ENCODE measurements at places on chromosomes 2 and 18.

GRCh38 chr18:74396171-74397169, 60.6 kb downstream of the DIPK1C start:
- DNase-seq, result no peak

GRCh38 chr18:35408843-35409261, 31.7 kb upstream of the ZNF396 start:
- DNase-seq, result no peak

GRCh38 chr2:202717598-202718310, 83.0 kb downstream of the FAM117B start:
- DNase-seq, result no peak

DNA sequence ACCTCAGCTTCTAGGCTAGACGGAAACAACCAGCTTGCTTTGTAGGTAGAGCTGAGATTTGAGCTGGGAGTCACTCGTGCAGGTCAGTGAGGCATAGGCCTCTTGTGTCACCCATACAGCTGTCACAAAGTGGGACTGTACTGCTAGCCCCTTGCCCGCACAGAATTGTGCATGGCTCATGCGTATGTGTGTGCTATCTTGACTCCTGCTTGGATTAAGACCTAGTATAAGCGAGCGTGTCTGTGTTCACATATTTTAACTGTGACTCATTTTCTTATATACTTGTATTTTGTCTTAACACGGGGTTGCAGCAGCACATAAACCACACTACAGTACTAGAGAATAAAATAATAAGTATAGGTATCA, 20.1 kb downstream of the CEP68 start:
- no peak for DNase-seq

- DNase-seq, result no peak
These were observed 153.3 kb downstream of the RAPGEF4 start for GRCh38 chr2:172888714-172889669.

DNA sequence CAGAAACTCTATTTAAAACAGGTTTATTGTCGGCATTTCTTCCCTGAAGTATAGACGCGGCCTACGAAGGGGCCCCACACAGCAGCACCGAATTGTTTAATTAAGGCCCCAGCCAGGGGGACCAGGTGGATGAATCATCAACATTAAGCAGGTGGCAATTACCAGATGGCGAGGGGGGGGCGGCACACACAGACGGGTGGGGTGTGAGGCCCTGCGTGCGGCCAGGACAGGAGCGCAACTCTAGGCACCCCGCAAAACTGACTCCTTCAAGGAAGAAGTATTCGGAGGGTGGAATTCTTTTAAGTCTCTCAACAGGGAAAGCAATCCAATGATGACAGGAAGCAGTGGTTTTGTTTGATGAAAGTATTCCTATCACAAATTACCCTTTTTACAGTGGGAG, 830.4 kb downstream of the GALR1 start:
- DNase-seq, result no peak

DNA sequence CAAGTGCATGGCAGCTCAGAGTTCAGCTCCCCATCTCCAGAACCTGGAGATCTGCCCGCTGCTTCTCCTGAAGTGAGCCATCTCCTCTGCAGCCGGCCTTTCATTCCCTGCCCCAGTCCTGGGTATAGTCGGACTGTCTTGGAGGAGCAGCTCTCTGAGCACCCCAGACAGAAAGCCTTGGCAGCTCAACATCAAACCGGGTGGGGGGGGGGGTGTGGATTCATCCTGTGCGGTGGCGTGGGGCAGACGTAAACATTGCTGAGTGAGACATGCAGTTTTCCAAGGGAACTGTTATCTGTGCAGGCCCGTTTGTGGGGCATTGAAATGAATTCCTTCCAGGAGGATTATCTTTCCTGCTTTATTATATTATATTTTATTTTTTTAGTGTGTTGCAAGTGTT, 125.9 kb upstream of the MYCN start:
- DNase-seq, result no peak

DNA sequence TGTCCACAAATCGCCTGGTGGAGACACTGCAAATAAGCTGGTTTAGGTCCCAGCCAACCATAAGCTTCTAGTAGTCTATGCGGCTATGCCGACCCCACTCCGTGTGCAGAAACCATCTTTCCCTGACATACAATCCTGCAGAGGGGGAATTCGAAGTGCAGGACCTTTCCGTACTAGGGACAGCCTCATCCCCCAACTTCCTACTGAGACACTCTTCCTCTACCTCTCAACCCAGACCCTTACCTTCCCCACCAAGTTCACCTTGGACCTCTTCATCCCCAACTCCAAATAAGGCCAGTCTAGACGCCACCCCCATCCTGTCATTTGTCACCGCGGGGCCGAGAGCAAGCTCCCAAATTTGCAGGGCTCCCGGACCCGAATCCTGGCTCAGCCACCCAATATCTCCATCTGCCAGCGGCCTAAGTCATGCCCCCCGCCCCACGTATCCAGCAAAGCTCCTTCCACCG, 496 bp downstream of the SUCLG1 start:
- peak; percentile 2 for DNase-seq

DNA sequence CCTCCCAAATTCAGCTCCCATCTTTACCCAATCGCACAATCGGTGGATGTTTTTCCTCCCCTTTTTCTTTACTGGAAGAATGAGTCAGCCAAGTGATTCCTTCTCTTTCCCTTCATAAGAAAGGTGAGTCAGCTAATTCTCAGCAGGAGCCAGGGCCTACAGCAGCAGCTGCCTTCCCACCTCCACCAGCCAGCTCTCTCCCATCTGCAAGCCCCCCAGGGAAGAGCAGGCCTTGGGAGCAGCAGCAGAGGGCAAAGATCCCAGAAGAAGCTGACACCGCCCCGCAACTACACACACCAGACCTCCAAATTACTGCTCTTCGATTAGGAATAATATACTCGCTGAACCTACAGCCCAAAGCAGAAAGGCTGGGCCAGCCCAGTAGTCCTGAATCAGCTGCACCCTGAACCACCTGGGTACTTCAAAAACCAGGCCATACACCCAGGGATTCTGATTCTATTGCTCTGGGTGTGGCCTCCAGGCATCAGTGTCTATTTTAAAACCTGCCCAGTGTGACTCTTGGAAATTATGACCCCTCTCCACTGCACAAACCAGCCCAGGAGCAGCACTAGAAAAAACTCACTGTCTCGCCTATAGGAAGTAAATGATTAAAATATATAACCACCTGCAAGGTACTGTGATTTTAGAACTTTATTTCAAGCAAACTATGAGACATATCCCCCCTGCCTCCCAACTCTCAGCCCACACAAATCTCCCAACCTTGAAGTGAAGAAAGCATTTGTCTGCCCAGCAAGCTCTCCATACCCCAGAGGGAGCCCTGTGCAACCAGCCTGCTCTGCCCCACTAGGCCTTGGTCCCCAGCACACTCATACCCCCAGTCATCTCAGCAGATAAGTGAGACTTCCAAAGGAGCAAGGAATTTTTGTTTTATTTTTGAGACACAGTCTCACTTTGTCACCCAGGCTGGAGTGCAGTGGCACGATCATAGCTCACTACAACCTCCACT, 7.3 kb downstream of the SFXN5 start:
- DNase-seq, result no peak

- DNase-seq, result no peak
These were observed 200.5 kb downstream of the ACKR3 start for GRCh38 chr2:236769981-236770671.

- DNase-seq, result no peak
These were observed 8.6 kb downstream of the EPAS1 start for GRCh38 chr2:46305767-46306166.

- DNase-seq, result no peak
These were observed 23.3 kb downstream of the SPTBN1 start for GRCh38 chr2:54479424-54479823.

DNA sequence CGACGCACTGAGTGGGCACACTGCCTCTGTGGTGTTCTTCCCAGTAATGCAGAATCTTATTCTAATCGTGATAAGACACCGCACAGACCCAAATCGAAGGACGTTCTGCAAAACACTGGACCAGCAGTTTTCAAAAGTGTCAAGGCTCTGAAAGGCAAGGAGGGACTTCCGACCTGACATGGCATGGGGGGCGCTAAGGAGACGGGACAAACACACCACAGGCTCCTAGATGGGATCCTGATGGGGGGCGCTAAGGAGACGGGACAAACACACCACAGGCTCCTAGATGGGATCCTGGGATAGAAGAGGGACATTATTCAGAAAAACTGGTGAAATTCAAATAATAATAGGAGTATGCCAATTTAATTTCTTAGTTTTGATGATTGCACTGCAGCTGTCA, 191.4 kb downstream of the LDLRAD4 start:
- no peak for DNase-seq

GRCh38 chr2:191382801-191383200, 137.6 kb downstream of the MYO1B start:
- no peak for DNase-seq

DNA sequence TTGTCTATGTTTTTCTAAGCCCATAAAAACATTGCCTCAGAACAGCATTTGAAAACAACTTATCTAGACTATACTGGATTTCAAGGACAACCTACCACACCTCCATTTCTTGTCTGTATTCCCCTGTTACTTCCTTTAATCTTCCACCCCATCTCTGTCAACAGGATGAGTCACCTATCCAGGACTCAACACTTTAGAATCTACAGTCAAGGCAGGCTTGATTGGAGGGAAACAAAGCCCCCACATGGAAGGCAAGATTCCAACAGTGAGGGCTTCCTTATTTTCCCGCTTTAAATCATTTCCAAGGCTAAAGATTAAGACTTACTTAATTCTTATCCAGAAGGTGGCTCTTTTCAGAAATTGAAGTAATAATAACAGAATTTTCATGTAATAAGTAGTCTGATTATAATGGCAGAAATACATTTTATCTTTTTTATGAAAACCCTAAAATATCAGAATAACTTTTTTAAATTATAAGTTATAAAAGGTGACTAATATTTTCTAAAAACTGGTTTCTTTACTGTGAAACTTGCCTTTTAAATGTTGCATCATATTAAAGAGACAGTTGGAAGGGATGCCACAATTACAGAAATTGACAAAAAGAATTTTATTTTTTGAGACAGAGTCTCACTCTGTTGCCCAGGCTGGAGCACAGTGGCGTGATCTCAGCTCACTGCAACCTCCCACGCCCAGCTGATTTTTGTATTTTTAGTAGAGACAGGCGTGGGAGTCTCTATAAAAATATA, 138.7 kb upstream of the CCDC150 start:
- no peak for DNase-seq

- peak; percentile 73 for DNase-seq
These were observed at the start of gene REL for GRCh38 chr2:60881047-60881932. REL (plus strand) TSS chr2:60881574; CDS start chr2:60881841, 267 bp downstream.

DNA sequence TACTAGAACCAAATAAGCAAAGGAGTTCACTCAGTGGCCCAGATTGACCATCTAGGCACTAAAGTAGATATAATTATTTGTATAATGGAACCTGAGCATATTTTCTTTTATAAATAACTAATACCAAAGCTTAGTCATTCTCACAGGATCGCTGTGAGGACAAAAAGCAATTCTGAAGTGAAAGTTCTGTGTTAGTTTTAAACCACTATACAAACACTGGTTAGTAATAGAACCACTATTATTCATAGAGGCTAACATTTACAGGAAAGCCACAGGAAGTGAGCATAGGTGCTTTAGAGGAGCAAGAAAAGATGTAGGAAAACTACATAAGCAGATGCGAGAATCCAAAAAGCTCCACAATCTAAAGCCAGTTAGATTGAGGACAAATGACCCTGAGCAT, 364.7 kb downstream of the XIRP2 start:
- DNase-seq, result no peak

GRCh38 chr2:76625101-76625500, 897.1 kb downstream of the LRRTM4 start:
- DNase-seq, result no peak

DNA sequence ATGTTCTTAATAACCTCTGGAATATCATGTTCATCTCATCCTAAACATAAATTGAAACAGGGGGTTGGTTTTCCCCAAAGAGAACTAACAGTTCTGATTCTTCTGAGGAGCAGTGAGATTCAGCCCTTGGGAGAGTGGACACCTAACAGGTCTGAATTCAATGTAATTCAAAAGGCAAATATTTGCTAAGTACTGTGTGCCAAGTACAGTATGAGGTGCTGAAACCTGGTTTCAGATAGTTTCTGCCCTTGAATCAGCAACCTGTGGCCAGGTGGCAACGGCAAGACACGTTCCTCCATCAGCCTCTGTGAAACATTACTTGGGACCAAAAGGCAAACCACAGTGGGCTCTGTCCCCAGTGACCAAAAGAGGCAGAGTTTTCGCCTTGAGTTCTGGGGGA, 1.3 kb downstream of the LRRC30 start:
- DNase-seq, result no peak

GRCh38 chr2:8754106-8754776, 72.4 kb downstream of the ID2 start:
- DNase-seq, result no peak

DNA sequence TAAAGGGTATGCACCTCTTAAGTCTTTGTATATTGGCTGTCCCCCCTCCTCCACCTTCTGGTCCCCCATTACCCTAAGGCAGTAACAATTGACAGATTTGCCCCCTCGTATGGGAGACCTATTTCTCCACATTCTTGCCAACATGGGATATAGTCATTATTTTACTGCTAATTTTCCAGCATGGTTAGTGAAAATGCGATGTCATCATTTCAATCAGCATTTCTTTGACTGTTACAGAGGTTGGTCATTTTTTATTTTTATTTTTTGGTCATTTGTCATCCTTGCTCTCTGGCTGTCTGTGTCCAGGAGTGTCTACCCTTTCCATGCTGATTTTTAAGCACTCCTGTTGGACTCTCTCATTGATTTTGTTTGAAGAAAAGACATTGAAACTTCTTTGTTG, 45.4 kb upstream of the SPP2 start:
- DNase-seq, result no peak

- DNase-seq, result no peak
These were observed 168.5 kb downstream of the FHOD3 start for GRCh38 chr18:36465970-36466369.

- DNase-seq, result no peak
These were observed 114.8 kb downstream of the TMEM163 start for GRCh38 chr2:134603966-134604365.

DNA sequence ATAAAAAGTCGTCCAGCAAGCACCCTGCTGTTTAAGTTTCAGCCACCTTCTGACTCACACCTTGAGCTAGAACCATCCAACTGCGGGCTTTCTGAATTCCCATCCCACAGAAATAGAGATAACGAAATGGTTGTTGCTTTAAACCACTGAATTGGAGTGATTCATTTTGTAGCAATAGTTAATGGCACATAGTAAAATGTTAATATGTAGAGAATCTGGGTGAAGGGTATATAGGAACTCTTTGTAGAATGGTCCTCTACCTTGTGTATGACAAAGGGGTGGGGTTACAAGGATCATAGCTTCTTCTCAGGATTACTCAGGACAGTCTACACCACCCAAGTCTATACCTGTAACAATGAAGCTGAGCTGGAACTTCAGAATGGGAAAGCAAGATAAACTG, 2.4 kb upstream of the MAPRE3 start:
- DNase-seq, result no peak

- DNase-seq, result no peak
These were observed 94.2 kb downstream of the LRRC30 start for GRCh38 chr18:7325126-7325430.

DNA sequence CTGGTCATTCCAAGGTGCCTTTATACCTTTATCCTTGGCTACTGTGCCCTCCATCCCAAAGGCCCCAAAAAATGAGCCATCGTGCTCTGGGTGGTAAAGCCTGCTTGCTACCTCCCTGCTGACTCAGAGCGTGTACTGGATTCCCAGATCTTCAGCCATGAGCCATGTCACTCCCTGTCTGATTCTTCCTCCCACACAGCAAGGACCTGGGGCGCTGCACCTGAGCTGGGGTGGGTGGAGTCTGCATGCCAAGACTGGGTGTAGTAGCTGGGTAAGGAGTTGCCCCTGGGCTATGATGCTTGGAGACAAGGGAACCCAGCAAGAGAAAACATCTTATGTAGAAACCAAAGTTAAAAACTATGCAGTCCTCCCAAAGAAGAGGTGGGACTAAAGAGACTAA, 37.2 kb upstream of the APCDD1 start:
- DNase-seq, result no peak

Data from stimulated activated CD8-positive, alpha-beta memory T cell treated with anti-CD3 and anti-CD28 coated beads, Interleukin-7, amount 100 ng/mL, for 1 hour (primary cell).